ENCODE measurements at places on chromosomes 1 and 21.
A peak's percentile ranks its signal among the peaks of the same experiment; 100 is the strongest.

DNA sequence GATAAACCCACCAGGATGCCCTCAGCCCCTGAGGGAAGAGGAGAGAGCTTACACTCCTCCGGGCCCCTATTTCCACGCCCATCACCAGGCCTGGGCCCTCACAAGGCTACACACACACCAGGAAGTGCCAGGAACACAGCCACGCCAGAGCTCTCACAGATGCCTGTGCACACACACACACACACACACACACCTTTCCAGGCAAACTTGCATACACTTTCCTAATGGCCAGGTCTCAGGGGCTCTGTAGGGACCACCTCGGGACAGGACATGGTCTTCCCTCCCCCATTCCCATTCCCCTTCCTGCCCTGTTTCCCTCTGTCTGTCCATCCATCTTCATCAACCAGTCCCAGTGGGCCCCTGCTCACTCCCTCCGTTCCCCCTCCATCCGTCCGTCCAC, 9.7 kb upstream of the EPHA2 start:
- DNase-seq = no peak

DNA sequence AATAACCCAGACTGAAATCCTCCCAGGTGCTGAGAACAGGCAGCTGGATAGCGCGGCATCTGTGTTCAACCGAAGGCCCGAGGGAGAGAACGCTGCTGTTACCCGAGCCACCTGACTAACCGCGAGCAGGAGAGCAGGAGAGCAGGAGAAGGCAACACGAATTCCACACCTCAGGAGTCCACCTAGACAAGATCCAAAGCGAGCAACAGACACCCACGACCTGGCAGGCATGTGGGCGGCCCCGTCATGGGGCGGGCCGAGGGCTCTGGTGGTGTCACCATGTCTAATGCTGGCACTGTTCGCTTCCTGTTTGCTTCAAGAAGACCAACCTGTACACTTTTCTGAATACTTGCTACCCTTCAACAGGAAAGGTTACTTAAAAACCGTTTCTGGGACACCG, 20.9 kb upstream of the SPATC1L start:
- peak; percentile 66 for DNase-seq

GRCh38 chr1:179779645-179780272, 36.7 kb downstream of the FAM163A start:
- DNase-seq = no peak

- peak; percentile 68 for DNase-seq
Measured at GRCh38 chr1:56527548-56528302, 51.6 kb downstream of the PLPP3 start.

- peak; percentile 3 for DNase-seq
Measured at GRCh38 chr1:176745945-176746344, 283.0 kb downstream of the PAPPA2 start.

DNA sequence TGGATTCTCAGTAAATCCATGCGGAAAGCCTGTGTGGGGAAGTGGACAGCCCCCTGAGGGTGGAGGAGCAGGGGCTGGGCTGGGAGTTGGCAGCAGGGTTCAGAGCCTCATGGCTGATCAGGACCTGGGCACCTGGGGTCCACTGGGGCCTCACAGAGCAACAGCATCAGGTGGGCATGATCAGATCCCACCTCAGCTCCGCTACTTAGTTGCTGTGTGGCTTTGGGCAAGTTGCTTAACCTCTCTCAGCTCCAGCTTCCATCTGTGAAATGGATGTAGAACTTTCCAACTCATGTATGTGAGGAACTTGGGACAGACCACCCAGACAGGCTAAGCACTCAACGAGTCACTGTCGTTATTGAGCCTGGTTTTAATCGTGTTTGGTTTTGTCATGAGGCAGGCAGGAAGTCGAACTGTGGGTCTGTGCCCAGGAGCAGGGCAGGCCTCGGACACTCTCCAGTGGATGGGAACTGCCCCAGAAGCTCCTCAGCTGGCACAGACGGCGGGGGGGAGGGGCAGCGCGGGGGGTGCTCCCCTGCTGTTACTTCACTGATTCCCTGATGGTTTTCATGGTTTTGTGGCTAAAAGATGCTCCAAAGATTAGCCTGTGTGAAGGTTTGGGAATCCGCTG, 155.8 kb upstream of the TMEM51 start:
- DNase-seq = no peak

DNA sequence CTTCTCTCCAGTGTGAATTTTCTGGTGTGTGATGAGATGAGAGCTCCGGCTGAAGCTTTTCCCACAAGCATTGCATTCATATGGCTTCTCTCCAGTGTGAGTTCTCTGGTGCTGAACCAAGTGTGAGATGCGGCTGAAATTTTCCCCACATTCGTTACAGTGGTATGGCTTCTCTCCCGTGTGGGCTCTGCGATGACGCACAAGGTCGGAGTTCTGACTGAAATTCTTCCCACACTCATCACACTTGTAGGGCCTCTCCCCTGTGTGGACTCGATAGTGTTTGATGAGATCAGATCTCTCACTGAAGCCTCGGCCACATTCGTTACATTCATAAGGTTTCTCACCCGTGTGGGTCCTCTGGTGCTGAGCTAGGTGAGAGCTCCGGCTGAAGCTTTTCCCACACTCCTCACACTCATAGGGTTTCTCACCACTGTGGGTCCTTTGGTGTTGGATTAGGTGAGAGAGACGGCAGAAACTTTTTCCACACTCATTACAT, 7.4 kb downstream of the ZNF436 start:
- DNase-seq = no peak

GRCh38 chr1:98294127-98294526, 367.4 kb upstream of the SNX7 start:
- DNase-seq = no peak

All from NCI-H2171 treated with DMSO at 0.1 percent for 48 hours (cell line).